ENCODE measurements at places on chromosomes 1 and 21.

DNA sequence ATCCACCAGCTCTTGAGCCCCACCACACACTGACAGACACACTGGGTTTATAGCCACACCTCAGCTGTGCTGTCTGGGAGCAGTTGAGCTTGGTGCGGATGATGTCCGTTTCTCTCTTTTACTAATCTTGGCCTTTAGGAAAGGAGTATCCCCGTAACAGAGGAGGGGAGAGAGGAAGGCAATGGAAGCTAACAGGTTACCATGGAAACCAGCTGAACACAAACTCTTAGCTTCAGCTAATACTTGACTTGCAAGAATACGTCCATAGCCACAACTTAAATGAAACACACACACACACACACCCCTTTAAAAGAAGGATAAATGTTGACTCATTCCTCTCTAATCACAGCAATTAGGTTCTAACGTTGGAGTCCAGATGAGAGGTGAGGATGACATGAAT is 28.0 kb upstream of the LRRN2 start:
- DNase-seq = no peak

DNA sequence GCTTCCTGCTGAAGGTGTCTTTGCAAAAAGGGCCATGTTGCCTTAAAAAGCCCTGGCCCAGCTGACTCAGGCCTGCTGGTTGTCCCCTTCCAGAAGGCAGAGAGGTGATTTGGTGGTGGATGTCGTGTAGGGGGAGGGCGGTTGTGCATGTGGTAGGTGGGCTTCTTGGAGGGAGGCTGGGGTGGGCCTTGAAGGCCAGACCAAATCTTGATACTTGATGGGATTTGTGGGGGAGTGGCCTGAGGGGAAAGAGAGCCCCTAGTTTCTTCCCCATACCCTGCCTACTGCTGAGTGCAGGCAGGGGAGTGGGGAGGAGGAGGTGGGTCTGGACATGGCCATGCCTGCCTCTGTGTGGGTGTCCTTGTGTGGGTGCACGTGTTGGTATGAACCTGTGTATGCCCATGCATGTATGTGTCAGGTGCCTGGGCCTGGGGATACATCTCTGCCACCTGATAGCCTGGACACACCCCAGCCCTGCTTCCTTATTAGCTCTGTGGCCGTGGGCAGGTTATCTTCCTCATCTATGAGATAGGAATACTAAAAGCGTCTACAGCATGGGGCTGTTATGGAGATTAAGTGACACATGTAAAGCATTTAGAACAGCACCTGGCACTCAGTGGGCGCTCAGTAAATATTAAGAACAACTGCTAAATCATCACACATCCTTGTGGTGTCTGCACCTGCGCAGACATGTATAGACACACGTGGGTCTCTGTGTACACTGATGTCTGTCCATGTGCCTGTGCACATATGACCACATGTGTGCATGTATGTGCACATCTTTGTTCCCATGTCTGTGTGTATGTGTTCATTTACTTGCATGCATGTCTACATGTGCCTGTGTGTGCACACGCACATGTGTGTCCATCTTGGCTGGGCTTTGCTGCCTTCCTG is 17.0 kb downstream of the FAM151A start:
- no peak for DNase-seq

DNA sequence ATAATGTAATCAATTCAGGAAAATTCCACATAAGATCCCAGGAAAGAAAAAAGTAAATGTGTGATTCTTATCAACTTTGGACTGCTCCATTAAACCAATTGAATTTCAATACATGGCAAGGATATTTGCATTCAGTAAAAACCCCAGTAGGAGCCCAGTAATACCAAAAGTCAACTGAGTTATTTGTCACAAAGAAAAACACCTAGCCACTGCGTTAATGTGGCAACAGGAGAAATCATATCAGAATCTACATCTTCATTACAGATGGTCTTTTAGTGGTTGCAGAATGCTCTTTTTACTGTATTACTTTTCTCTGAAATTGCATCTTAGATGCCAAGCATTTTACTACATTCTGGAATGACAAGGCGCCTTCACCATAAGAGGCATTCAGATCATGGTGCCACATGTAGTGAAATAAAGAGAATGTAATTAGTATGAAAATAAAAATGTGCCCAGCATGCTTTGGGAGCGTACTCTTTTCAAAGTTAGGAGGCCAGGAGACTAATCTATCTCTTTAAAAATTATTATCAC is 180.7 kb downstream of the PATJ start:
- no peak for DNase-seq

- no peak for DNase-seq
Measured at GRCh38 chr1:20063861-20064292, 6.1 kb upstream of the PLA2G5 start.

DNA sequence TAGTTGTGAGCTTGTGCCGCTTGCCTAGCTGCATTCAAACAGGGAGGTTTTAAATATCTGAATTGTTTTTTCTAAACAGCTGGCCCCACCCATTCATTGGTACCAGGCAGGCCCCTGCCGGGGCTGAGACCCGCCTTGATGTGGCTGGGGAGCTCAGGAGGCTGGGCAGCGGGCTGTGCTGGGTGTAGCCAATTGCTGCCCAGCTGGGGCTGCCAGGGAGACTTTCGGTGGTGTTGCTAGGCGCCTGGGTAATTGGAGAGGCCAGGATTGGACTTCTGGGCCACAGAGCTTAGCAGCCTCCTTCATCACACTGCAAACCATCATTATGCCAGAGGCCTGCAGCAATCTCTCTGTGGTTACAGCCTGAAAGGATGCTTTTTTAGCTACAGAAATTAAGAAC is 12.2 kb downstream of the RHBDL2 start:
- DNase-seq = no peak

DNA sequence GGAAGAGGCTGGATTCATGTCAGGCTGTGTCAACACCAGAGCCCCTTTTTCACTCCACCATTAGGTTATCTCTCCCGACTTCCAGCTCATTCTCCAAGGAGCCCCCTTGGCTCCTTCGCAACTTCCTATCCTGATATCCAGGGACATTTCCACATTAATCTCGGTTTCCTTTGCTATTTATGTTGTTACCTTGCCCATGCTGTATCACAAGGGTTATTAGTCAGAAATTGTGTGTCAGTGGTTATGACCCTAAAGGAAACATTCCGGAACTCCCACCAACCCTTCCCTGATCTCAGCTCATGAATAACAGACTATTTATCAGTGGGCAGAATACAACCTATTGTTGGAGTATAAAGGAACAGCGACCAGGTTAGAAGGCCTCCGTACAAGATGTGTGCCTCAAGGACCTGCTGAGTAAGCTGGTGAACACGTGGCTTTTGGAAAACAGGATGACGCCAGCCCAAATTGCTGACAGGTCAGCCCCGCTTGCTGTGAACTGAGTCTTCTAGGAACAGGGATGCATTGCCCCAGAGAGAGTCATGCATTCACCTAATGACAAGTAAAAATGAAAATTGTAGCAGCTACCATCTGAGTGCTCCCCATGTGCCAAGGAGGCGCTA is 121.5 kb downstream of the PLPP3 start:
- no peak for DNase-seq

GRCh38 chr1:154335025-154335714 is 9.8 kb downstream of the ATP8B2 start:
- peak; percentile 48 for DNase-seq
